ENCODE measurements at places on chromosomes 4 and X.

DNA sequence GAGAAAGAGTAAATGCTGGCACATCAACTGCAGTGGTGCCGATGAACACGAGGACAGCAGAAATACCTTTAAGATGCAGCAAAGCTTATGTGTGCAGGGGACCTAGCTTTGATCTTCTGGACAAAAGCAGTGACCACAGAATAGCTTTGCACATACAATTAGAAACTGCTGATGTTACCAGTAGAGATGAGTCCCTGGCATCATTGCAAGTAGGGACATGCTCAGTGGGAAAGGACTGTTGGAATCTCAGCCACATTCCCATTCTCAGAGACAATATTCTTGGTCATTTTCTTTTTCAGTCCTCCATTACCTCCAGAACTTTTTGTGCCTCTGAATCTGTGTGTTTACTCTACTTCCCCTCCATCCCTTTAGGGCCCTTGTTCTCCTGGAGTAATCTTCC lies 16.9 kb upstream of the PDLIM3 start:
- no peak for DNase-seq

GRCh38 chr4:15414551-15415091 lies 13.2 kb upstream of the C1QTNF7 start:
- no peak for DNase-seq

DNA sequence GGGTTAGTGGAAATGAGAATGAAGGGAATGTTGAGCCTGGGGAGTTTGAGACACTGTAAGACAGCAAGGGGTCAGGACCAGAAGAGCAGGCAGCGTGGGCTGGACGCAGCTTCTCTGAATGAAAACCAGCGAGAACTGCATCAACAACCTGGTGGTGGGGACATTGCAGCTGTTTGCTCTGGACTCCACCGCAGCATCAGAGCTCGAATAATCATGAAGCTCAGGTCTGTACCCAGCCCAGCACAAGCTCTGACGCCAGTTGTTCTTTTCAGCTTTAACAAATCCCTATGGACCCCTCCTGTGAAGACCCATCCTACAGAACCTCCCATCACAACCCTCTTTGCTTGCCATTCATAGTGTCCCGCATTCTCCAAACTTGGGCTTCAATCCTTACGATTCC lies 106.8 kb upstream of the PNPLA4 start:
- DNase-seq, result no peak

GRCh38 chr4:37648084-37648817 lies 37.9 kb downstream of the RELL1 start:
- no peak for DNase-seq

- DNase-seq, result no peak
Observed at GRCh38 chrX:68163441-68163840, 269.9 kb downstream of the OPHN1 start.

GRCh38 chr4:159017323-159018026 lies 85.4 kb upstream of the RAPGEF2 start:
- DNase-seq, result no peak

- no peak for DNase-seq
Observed at GRCh38 chrX:12955882-12956703, 18.8 kb upstream of the TMSB4X start.

DNA sequence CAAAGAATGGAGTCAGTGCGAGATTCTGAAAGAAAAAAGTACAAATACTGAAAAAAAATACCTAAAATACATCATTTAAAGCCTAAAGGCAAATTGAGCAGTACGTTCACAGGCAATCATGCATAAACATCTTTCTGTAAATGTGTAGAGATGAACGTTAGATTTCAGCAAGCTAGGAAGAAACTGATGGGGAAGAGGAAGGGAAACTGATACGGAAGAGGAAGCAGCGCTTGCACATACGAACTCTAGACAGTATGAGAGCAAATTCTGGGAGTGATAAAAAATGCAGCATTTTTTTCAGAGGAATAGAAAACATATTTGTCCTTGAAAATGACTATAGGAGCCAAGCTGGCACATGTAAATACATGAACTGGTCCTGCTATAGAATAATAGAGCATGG lies 9.4 kb downstream of the ANKRD50 start:
- no peak for DNase-seq

DNA sequence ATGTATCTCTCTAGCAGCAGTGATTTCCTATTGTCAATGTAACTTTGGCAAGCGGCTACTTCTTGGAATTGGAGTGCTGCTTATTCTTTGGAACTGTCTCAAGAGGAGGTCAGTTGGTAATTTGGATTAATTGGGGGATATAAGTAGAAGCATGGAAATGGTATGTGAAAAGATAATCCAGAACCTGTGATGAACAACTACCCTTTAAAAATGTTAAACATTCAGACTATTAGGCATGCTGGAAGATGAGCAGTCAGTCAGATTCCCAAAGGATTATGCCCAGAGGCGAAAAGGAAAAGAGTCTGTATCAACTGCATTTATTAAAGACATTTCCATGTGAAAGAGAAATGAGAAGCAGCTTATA lies 62.5 kb downstream of the SEC24D start:
- DNase-seq, result no peak

GRCh38 chr4:165709516-165709915 lies 163.5 kb upstream of the TLL1 start:
- no peak for DNase-seq

- DNase-seq, result no peak
Observed at GRCh38 chr4:173280998-173281397, 53.2 kb downstream of the HMGB2 start.

- no peak for DNase-seq
Observed at GRCh38 chrX:119919835-119920585, 23.5 kb downstream of the NKAP start.

- DNase-seq, result no peak
Observed at GRCh38 chr4:55186700-55187099, 61.3 kb upstream of the KDR start.

GRCh38 chr4:10577018-10577417 lies 107.5 kb downstream of the CLNK start:
- DNase-seq, result no peak

- no peak for DNase-seq
Observed at GRCh38 chr4:25155947-25156346, 4.3 kb downstream of the SEPSECS start.

- DNase-seq, result no peak
Observed at GRCh38 chr4:181307824-181308223, 935.4 kb upstream of the TENM3 start.

- DNase-seq, result no peak
Observed at GRCh38 chr4:36824682-36825081, 419.9 kb upstream of the NWD2 start.

GRCh38 chrX:23854122-23854521 lies 53.6 kb downstream of the APOO start:
- DNase-seq, result no peak

GRCh38 chrX:101385026-101385684 lies 836 bp downstream of the BTK start:
- no peak for DNase-seq

- no peak for DNase-seq
Observed at GRCh38 chr4:156972379-156973015, 898 bp upstream of the PDGFC start.

- no peak for DNase-seq
Observed at GRCh38 chr4:10061650-10062415, 40.5 kb upstream of the SLC2A9 start.

- no peak for DNase-seq
Observed at GRCh38 chr4:31518796-31519250, 798.7 kb downstream of the PCDH7 start.

DNA sequence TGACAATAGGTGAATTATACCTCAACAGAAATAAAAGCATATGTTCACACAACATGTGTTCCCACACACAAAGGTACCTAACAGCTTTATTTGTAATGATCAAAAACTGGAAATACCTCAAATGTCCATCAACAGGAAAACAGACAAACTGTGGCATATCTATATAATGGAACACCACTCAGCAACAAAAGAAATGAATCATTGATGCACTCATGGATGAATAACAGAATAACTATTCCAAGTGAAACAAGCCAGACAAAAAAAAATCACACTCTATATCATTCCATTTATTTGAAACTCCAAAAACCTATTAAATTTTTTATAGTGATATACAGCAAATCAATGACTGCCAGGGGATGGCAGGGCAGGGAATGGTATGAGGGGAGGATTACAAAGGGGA lies 148.1 kb downstream of the PLS3 start:
- DNase-seq, result no peak

- DNase-seq, result no peak
Observed at GRCh38 chr4:172134521-172134920, 321.3 kb downstream of the GALNTL6 start.

DNA sequence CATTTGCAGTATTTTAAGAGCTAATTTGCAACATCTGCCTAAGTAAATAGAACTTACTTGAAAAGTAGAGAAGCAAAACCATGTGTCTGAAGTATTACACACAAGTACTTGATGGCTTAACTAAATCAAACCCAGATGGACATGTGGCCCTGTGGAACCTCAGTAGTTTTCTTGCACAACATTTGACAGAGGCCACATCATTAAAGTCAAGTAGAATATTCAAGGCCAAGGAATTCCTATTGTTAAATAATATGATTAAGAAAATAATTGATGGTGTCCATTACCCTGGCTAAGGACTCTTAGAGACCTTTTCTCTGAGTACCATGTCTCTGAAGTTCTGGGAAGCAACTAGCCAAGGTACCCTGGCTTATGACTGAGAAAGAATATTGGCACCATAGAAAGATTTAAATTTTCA lies 135.4 kb upstream of the OTUD4 start:
- no peak for DNase-seq

- DNase-seq, result no peak
Observed at GRCh38 chrX:7704205-7704604, 138.8 kb upstream of the VCX start.

DNA sequence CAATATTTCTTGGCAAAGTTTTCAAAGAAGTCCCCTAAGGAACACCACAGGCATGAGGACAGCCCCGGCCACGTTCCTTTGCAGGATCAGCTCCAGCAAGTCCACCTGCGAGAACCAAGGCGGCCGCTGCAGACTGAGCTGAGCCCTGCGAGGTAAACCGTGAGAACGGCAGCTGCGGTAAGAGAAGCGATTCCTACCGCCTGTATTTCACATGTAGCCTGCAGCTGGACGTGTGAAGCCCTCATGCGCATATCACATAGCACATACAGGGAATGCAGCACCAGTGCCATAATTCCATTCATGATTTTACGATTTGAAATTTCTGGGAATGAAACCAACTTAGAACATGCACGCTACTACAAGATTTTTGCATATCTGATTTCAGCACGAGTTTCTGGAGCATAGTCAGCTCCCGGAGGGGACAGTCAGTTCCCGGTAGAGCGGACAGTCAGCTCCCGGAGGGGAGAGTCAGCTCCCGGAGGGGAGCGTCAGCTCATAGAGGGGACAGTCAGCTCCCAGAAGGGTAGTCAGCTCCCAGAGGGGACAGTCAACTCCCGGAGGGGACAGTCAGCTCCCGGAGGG lies 41.7 kb downstream of the FGFRL1 start:
- no peak for DNase-seq

DNA sequence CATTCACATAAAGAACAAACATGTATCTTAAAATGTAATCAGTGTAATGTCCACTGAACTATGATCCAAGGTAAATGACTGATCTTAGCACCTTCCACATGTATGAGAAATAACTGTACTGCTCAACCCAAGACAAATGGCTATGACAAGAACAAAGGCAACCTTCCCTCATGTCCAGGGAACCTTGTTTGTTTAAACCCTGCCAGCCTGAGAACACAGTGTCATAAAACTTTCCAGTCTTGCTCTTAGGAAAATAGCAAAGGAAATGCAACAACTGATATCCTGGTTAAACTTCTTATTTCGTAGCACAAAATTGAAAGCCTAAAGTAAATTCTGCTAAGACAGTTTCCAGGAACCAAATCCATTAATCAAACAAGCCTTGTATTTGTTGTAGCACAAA lies 494.3 kb downstream of the IL15 start:
- no peak for DNase-seq

DNA sequence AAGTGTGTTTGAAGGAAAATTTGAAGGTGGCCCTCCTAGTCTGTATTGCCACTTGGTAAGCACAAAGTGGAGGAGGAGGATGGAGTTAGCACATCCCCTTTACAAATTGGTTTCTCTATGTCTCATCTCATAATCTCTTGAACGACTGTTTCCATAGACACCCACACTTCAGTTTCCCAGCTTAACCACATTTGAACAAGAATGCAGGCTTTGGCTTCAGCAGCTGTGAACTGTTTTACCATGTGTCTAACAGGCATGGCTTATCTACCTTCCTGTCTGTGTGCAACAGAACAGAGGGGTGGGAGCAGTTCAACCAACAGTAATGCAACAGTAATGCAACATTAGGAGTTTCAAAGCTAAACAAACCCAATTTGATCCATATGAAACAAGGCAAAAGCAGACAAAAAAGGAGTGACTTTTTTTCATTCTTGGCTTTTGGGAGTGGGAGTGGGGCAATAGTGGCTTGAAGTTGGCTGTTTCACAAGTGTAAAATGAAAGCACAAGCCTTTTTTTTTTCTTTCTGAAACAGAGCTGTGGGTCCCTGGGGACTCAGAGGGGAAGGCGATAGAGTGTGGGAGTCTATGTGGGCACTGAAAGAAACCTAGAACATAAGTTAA lies 108.0 kb downstream of the ITM2A start:
- DNase-seq, result no peak

- DNase-seq, result no peak
Observed at GRCh38 chrX:53456254-53456653, 22.1 kb upstream of the HSD17B10 start.

- DNase-seq, result no peak
Observed at GRCh38 chrX:139759637-139760036, 51.7 kb upstream of the MCF2 start.

DNA sequence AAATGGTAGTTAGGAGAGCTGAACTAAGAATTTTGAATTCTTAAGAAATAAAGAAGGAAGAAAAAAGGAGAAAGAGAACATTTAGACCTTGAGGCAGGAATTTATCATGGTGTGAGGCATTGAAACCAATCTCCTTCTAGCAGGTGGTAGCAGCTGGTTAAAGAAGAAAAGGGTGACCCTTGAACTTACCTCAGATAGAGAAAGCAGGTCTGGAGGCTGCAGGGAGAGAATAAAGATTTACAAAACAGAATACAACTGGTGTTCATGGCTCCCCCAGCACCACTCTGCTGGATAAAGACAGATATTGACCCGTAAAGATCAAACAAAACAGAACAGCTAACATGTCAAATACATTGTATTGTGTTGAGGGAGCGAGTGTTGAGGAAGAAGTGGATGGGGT lies 56.0 kb downstream of the NCAPG start:
- no peak for DNase-seq

- no peak for DNase-seq
Observed at GRCh38 chr4:89765966-89766365, 71.0 kb downstream of the SNCA start.

GRCh38 chr4:17260166-17260907 lies 251.6 kb downstream of the QDPR start:
- DNase-seq, result no peak

GRCh38 chr4:97432551-97432950 lies 710.7 kb downstream of the STPG2 start:
- no peak for DNase-seq

GRCh38 chr4:182582245-182582644 lies 334.9 kb downstream of the DCTD start:
- no peak for DNase-seq

- no peak for DNase-seq
Observed at GRCh38 chrX:151973060-151973661, 1.3 kb downstream of the GABRE start.
